ENCODE measurements at places on chromosomes 3 and 15. TPM values are rescaled to one million over a fixed set of nuclear protein-coding genes. Genes with fewer than 3 reads are reported as not detected.

DNA sequence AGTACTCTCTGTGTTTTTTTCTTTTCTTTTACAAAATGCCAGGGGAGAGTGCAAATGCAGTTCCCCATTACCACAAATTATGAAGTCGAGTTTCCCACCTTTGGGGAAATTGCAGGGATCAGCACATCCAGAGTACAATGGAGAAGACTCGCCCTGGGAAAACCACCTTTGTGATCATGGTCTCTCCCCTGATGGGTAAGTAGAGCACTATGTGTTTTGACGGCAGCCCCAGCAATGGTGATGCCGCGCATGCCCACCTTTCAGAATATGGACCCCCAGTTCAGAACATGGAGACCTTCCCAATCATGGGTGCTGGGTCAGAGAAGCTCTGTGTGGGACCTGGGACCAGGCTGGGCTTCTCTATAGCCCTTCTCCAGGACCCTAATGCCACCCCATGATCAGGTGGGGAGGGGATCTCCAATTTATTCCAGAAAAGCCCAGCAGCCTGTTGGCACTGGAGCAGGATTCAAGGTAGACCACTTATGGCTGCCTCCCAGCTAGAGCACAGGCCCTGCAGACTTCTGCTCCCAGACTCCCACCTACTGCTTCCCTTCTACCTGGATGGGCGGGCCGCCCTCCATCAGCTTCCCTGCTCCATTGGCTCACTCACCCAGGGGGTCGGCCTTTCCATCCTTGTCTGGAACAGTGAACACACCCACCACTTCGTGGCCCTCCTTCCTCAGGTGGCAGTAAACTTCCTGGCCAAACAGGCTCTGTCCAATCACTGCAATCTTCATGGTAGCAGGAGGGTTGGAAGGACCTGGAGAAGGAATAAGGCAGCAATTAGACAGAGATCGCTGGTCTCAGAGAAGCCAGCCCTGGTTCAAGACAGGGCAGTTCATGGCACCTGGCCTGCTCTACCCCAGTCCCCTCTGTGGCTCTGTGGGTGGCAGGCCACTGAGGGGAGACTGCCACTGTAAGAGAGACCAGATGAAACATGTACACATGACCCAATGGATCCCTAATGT, 19.9 kb downstream of the ALDH1L1 start:
- no peaks in the 10 kb centered on the region for H3K36me3 ChIP-seq
- no peak overlapping the region for H3K4me3 ChIP-seq
- H3K27me3 ChIP-seq: no peaks in the 10 kb centered on the region

DNA sequence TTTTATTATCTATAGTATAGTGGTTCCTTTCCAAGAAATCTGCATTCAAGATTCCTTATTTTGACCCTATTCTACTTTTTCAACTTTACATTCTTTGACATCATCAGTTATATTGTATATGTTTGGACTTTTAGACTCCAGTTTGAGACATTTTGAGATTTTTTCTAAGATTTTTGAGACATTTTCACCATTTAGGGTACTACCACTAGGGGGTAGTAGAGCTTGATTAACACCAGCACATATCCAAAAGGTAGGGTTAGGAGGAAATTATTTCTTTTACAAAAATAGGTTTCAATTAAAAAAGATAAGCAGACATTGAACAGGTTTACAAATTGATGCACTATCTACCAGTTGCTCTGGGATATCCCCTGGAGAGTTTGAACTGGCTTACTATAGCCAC, 262.5 kb downstream of the SCAPER start:
- H3K4me1 ChIP-seq: no peaks in the 10 kb centered on the region
- no peak overlapping the region for H3K4me3 ChIP-seq
- H3K27me3 ChIP-seq: no peaks in the 10 kb centered on the region
- no peak overlapping the region for H3K27ac ChIP-seq

DNA sequence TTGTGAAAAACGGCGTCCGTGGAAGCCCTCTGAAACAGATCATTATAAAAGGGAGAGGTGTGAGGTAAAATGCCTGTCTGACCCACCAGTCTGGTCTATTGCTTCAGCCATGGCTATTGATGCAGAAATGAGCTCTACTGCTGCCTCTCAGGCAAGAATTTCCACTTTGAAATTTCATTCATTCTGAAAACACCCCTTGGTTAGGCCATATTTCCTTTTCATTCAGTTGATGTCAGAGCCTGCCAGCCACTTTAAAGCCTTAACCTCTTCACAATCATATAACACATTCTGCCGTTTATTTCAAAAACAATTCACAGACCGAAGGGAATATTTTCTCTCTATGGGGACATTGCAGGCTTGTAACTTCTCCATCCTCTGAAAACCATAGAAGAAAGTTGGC, 71.9 kb downstream of the FOXB1 start:
- no peak overlapping the region for H3K27ac ChIP-seq
- no peak overlapping the region for H3K4me3 ChIP-seq
- H3K36me3 ChIP-seq: no peaks in the 10 kb centered on the region
- H3K4me1 ChIP-seq: no peaks in the 10 kb centered on the region
- H3K27me3 ChIP-seq: no peaks in the 10 kb centered on the region

The ELL3 gene
- total RNA-seq: 0.49 TPM

The PXYLP1 gene
- 6.6 TPM for total RNA-seq

The AHSG gene
- total RNA-seq: not detected

Measured in CD8-positive, alpha-beta memory T cell (primary cell).